ENCODE measurements at places on chromosomes 16 and 17.

DNA sequence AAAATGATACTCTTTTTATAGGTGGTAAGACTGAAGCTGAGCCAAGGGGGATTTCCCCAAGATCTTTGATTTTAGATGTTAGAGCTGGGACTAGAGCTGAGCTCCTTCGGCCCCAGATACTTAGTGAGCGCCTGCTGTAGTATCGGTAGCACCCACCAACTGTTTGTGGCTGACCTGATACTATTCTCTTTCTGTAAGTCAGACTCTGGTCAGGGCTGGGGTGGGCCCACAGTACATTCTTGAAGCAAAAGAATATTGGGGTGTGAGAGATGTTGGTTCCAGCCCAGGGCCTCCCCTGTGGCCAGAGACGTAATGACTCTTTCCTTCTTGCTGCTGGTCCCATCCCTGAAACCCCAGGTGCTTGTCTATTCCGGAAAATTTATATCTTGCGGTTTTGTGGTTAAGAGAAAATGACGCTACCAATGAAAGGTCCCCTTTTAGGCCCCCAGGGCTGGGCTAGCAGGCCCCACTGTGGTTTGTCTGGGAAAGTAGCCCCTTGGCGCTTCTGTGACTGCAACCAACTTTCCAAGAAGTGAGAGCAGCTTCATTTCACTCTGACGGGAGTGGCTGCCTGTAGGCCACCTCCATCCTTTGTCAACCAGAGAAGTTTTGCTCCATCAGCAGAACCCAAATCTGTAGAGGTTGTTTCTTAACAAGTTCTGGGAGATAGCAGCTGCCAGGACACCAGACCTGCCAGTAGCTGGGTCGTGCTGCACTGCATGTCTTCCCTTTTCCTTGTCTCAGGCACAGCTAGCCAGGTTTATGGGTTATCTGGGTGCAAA is 86.4 kb upstream of the LGALS9 start:
- peak; percentile 54 for DNase-seq

DNA sequence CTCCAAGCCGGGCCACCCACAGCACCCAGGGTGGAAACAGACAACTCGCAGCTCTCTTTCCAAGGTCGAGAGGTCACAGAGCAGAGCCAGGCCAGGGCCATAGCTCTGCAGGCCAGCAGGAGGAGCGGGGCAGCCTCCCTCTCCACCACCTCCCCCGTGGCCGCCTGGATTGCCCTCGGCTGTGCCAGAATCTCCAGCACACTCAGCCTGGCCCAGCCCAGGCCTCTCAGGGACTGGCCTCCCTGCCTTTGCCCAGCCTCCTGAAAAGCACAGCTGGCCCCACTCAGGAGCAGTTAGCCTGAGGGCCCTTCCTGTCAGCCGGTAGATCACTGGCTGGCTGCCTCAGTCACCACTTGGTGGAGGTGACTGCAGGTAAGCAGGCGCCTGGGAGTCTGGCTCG is 85.8 kb upstream of the SEC14L1 start:
- no peak for DNase-seq

DNA sequence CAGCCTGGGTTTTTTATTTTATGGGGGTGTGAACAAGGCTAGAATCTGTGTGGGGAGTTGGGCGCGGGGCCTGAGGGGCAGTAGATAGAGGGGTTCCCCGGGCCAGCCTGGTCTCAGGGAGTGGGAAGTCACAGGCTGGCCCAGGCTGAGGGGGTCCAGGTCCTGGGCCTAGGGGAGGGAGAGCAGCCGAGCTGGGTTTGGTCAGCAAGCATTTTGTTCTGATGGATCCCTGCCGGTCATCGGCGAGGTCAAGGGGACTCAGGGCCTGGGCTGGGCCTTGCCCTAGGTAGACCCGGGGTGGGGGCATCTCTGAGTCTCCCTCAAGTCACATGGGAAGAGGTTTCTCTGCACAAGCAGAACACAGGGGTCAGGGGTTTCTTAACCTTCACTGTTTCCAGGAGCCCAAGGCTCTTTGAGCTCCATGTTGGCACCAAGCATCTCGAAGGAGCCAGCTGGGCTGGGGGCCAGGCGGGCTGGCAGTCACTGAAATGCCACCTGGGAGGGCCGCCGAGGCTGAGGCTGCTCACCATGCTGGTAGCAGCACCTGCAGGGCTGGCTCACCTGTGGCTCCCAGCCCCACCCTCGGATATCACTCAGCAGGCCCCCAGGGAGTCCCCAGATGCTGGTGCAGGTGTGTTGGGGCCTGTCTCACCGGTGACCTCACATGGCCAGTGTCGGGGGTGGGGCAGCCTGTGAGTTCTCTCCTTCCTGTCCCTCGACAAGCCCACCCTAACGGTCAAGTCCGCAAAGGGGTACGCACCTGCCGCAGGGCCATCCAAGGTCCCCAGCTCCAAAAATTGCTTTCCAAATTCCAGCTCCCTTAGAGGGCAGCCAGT is 41.0 kb downstream of the SLC7A5 start:
- DNase-seq: no peak

- no peak for DNase-seq
These were observed 20.0 kb downstream of the C1QTNF1 start for GRCh38 chr17:79043931-79044320.

- DNase-seq: no peak
These were observed 214.6 kb downstream of the CCDC182 start for GRCh38 chr17:57530508-57530907.

- peak; percentile 41 for DNase-seq
These were observed 23.4 kb downstream of the RBL2 start for GRCh38 chr16:53457670-53458069.

DNA sequence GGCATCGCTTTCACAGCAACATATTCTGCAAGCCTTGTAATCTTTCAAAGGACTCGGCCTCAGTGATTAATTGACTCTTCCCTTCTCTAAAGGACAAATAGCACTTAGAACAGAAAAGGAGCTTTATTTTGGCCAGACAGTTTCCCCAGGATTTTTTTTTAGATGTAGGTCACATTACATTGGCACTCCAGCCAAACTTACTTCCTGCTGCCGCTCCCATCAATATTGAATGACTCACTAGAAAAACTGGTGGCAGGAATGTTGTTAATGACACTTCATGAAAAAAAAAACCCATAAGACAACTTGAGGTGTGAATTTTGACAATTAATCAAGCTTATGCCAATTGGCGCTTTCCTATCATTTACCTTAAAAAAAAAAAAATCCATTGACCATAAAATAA is 432.6 kb downstream of the TOX3 start:
- DNase-seq: no peak

DNA sequence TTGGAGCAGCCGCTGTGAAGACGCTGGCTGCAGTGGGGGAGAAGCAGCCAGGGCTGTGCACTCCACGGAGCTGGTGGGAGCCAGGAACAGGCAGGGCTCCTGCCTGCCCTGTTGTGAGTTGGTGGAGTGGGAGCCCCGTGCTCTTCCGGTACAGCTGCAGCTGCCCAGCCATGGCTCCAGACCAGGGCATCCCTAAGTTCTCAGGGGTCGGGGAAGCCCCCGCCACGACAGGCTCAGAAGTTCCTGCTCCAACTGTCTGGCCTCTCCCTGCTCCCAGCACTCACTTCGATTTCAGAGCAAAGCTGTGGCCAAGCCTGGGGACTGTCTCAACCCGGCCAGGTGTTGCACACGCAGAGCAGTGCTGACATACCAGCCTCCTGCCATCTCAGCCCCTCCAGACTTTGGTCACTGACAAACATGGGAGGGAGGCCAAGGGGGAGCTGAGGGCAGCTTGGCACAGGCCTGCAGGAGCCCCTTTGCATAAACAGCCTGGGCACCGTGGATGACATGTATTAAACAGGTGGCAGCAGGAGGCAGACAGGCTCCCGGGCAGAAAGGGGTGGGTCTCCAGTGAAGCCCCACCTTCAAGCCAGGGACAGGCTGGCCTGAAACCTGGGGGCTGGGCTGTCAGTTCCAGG is 13.9 kb upstream of the KDM8 start:
- no peak for DNase-seq

DNA sequence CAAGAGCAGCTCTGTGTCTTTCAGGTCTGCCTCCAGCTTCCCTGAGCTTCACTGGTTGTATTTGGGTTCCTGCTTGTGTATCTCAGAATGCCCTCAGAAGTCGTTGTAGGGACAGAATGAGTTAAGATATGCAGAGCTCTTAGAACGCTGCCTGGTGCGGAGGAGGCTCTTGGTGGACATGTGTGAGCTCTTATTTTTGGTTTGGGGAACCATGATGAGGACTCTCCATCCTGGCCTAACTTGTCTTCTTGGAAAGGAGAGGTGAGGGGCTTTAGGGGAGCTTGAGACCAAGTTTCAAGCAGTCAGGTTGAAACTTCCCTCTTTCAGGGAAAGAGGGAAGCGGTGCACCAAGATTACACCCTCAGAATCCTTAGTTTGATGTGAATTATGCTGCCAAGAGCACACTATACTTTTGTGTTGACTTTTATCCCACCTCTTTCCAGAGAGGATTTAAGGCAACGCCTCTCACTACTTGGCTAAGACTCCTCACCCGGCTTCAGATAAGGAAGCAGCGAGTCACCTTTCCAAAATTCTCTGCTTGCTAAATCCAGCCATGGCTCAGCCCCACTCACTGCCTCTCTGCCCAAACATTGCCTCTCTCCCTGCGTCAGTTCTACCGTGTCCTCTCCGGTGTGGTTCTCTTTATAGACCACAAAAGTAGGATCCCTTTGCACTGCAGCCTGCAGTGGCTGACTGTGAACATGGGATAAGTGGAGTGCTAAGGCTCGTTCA is 12.7 kb downstream of the CDK5RAP3 start:
- DNase-seq: no peak

DNA sequence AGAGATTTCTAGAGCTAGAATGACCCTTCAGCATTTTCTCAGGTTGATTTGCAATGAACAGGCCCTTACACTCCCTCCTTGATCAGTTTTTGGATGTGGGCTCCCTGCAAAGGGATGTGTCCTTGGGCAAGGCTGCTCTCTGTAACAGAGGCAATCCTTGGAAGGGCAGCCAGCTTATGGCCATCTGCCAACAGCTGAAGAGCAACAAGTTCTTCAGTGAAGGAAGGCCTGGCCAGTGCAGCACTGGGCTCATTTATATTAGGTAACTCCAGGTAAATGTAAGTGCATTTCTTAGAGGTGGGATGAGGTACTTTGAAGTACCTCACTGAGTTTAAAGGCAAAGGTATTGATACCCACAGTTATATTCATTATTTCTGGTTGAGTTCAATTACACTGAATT is 114.3 kb upstream of the KCNJ16 start:
- no peak for DNase-seq

DNA sequence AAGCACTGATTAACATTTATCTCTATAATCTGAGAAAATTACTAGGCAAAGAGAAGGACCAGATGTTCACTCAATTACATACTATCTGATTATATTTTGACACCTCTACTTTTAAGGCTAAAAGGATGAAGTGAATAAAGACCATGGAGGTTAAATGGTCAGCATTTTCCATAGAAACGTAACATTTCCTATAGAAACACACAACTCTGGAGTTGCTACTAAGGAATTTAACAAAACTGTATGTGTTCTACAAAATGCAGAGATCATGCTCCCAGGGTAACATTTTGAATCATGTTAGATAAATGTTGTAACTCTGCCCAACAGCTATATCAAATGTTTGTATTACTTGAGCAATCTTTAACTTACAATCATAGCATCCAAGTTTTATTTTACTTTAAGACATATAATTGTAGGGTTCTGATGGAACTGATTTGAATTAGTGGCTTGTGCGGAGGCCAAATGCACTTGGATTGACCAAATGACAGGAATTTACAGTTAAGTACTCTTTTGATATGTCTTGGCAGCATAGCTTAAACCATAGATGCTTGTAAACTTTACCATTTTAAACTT is 97.7 kb downstream of the RPGRIP1L start:
- DNase-seq: no peak

DNA sequence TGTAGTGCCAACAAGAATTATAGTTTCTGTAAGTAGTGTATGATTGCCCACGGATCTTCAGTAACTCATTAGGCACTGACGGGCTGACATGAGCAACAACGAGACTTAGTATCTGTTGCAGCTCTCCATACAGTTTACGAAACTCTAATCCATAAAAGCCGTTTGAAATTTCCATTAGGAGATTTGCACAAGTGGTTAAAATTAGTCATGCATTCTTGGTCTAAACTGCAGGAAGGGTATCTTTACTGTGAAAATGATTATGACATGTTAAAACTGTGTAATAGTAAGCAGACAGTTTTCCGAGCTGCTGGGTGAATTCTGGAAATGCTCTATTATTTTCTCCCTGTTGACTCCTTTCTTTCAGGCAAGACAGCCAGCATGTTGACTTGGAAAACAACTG is 605.0 kb downstream of the WWOX start:
- no peak for DNase-seq

DNA sequence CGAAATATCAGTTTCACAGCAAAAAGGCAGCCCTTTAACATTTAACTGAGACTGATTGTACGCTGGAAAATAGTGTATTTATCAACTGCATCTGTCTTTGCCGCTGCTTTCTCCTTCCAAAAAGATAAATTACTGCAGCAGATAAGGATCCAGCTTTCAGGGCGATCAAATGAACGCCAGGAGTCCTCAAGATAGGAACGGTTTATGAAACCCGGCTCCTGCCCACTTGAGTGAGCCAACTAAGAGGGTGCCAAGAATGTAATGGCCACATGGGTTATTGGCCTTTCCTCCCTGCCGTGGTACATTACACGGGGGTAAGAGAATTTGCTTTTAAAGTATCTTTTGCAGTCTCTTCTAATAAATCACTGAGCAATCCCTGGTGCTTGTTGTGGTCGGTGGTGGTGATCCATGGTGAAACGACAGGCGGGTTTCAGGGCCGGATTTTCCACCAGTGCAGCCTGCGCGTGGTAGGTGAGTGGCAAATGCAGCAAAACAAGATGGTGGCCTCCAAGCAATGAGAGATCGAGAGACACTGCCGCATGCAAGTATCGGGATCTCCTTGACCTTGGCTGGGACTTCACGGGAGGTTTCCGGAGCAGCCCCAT is 67.5 kb upstream of the IRX6 start:
- no peak for DNase-seq

DNA sequence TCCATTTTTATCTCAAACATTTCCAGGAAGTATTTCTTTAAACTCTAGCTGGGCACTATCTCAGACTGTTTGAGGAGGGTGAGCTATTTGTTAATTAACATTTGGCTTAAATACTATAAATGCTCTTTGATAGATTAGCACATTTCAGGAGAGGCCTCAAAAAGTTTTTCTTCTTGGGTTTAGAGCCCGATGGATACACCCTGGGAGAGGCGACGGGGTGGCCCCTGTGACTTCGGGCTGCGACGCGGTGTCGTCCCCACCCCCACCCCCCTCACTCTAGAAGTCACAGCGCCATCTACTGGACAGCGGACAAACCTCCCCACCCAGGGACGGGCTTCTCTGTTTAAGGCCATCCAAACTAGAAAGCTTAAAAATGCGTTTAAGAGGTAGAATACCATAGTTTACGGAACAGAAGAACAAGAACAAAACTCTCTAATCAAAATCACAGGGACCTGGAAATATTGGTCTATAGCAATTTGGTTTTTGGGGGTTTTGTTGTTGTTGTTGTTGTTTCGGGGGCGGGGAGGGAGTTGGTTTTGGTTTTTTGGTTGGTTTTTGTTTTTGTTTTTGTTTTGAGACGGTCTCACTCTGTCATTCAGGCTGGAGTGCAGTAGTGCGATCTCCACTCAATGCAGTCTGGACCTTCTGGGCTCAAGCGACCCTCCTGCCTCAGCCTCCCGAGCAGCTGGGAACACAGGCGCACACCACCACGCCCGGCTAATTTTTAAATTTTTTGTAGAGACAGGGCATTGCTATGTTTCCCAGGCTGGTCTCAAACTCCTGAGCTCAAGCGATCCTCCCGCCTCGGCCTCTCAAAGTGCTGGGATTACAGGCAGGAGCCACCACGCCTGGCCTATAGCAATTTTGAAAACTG is 254.4 kb downstream of the C16orf95 start:
- peak; percentile 17 for DNase-seq
